Activated T-cell treated with anti-CD3 and anti-CD28 coated beads, Interleukin-2, amount 50 U/mL, for 72 hours (primary cell): ENCODE measurements at places on chromosomes 2 and 18.

GRCh38 chr2:51413726-51414125, 381.8 kb upstream of the NRXN1 start:
- H3K4me1 ChIP-seq = no peaks in the 10 kb centered on the region
- H3K27ac ChIP-seq = no peak overlapping the region
- H3K36me3 ChIP-seq = peaks cover 2% of the 10 kb centered on the region
- no peak overlapping the region for H3K4me3 ChIP-seq
- no peaks in the 10 kb centered on the region for H3K27me3 ChIP-seq

DNA sequence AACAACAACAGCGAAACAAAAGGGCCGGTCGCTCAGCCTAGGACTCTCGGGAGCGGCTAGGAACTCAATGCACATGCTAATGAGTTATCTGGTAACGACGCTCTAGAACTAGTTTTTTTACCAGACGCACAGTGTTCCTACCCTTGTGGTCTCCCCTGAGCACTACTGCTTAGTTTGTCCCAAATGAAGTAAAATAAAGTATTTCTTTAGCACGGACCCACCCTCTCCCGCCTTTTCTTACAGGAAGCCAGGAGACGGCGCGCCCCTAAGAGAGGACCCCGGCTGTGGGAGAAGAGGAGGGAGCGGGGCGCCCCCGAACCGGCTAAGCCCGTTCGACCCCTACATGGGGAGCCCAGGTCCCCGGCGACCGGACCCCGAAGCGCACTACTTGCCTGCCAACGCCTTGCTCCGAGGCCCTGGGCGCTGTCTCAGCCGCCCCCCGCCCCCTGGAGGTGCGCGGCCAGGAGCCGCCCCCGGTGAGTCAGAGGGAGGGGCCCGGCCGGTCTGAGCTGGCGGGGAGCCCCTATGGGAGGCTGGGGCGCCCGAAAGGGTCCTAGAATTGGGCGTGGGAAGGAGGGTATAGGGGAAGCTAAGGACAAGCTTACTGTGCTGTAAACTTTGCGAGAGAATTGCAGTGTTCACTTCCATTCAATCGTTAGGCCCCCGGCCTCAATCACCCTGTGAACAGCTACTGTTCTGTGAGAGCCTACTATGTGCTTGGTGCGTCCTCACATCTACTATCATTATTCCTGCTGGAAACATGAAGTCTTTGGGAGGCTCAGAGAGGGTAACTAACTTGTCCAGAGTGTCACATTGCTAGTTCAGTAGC, 3.6 kb upstream of the CAPG start:
- no peaks in the 10 kb centered on the region for H3K36me3 ChIP-seq
- peak; percentile 84 for DNase-seq
- H3K27me3 ChIP-seq = no peaks in the 10 kb centered on the region
- H3K27ac ChIP-seq = peak overlapping the region; percentile 73

GRCh38 chr2:220076734-220077133, 449.3 kb downstream of the SLC4A3 start:
- H3K27me3 ChIP-seq = peaks cover 7% of the 10 kb centered on the region
- H3K4me1 ChIP-seq = no peaks in the 10 kb centered on the region
- DNase-seq = no peak
- no peak overlapping the region for H3K27ac ChIP-seq
- no peak overlapping the region for H3K4me3 ChIP-seq

DNA sequence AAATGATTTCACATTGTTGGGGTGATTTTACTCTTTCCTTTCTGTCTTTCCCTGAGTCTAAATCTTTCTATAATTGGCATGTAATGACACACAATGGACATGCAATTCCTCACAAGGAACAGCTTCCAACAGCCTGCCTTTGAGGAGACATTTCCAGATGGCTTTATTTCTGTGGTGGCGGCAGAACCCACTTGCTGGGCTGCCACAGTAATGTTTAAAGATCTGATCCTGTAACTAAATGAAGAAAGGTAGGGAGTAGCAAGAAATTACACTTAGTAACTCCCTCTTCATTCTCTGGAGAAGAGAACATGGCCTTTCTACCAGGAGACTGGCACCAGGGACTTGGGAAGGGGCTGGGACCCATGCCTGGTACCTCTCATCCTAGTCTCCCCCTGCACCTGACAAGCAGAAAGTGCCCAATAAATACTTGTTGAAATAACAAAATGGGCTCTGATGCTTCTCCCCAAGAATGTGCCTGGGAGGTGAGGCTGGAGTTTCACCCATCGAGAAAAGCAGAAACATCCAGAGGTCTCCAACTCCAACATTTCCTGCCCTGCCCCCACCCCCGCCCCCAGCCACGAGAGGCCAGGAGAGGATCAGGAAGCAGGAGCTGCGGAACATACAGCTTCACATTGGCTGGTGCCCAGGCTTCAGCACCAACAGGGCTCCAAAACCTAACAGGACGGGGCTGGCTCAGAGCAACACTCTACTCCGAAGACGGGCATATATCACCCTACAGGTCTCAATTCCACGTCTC, 92.1 kb downstream of the PXDN start:
- no peak overlapping the region for H3K27ac ChIP-seq
- no peak overlapping the region for H3K4me3 ChIP-seq
- DNase-seq = no peak
- no peaks in the 10 kb centered on the region for H3K27me3 ChIP-seq
- no peaks in the 10 kb centered on the region for H3K36me3 ChIP-seq

DNA sequence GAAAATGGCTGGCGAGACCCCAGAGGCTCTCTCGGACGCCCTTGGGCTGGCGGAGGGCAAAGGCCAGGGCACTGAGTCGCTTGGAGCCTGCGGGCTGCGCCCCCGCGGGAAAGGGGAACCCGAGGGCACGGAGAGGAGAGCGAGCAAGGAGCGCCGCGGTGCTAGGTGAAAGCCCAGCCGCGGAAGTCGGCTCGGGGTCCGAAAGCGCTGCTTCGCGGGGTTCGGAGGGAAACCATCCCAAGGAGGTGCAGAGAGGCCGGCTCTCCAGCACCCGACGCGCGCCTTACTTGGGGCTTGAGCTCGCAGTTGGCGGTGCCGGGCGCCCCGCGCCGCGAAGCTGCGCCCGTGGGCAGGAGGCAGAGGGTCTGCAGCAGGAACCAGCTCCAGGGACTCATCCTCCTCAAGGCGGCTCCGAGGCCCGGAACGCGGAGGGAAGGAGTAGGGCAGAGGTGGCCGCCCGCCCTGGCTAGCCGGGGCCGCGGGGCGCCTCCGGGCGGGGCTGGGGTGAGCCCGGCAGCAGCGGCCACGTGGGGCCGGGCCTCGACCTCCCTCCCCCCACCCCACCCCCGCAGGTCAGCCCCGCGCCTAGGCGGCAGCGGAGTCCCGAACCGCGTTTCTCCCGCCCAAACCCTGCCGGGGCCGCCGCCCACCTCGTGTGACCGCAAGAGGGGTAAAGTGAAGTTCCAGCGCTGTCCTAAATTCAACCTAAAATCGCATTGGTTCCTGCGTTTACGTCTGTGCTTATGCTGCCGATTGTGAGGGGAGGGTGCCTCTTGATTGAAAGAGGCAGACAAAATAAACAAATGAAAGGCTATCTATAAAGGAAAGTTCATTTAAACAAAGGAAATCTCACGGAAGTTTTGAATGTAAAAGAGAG, at the start of gene TRABD2A:
TSS of gene TRABD2A (minus strand) at position 440 of the 877 bp plus-strand sequence. CDS start at position 395, 45 bp downstream.
- peak within 1 kb of the TSS; percentile 94 for H3K27ac ChIP-seq
- H3K27me3 ChIP-seq = no peaks in the 10 kb centered on the region
- peaks cover 2% of the 10 kb centered on the region for H3K36me3 ChIP-seq
- peak within 1 kb of the TSS; percentile 98 for H3K4me3 ChIP-seq

DNA sequence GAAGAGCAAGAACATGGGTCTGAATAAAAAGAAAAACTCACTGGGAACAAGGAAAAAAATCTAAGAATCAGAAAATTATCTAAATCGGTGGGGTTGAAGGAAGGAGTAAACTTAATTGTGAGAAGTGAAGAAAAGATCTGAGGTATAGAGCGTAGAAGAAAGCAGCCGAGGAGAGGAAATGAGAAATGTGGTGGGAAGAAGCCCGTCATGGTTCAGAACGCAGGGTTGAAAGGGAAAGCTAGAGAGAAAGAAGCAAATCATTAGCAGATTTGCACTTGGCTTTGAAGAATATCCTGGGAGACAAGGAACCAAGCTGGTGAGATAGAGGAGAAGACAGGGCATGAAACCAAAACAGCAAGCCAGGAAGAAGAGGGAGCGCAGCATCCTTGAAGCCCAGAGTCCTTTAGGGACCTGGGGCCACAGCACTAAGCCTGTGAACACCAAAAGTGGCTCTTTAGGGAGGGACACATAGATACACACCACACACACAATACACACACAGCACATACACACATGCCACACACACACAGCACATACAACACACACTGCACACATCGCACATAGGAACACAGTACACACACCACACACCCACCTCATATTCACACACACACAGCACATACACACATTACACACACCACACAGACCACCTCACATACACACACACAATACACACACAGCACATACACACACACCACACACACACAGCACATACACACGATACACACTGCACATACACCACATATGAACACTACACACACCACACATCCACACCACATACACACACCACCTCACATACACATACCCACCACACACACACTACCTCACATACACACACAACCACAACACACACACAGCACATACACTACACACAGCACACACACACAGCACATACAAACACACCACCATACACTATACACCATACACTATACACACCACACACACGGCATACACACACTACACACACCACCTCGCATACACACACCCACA, 274.6 kb downstream of the ETAA1 start:
- H3K4me1 ChIP-seq = no peaks in the 10 kb centered on the region
- no peak overlapping the region for H3K27ac ChIP-seq
- H3K4me3 ChIP-seq = no peak overlapping the region
- H3K36me3 ChIP-seq = no peaks in the 10 kb centered on the region

DNA sequence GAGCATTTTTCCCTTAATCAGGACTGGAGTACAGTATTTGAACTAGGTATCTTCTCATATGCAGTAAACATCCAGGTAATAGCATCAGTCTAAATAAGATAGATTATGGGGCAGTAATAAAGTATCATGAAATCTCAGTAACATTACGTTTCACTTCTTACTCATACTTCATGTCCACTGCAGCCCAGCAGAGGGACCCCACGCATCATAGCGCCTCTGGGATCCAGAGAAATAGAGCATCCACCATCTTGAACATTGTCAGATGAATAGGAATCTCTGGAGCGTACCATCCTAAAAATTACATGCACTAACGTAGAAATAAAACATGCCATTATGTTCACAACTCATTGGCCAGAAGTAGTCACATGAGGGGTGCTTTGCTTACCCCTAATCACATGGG, 499.0 kb downstream of the CPS1 start:
- H3K36me3 ChIP-seq = no peaks in the 10 kb centered on the region
- no peaks in the 10 kb centered on the region for H3K4me1 ChIP-seq
- H3K27ac ChIP-seq = no peak overlapping the region
